H54 (cell line): ENCODE measurements at places on chromosomes 1 and 21.
A peak's percentile ranks its signal among the peaks of the same experiment; 100 is the strongest.

- no peak for DNase-seq
Observed at GRCh38 chr1:2468540-2468939, 7.5 kb upstream of the PLCH2 start.

- DNase-seq = no peak
Observed at GRCh38 chr1:200991097-200991614, 32.4 kb downstream of the KIF21B start.

- no peak for DNase-seq
Observed at GRCh38 chr1:182335771-182336566, 55.6 kb downstream of the GLUL start.

DNA sequence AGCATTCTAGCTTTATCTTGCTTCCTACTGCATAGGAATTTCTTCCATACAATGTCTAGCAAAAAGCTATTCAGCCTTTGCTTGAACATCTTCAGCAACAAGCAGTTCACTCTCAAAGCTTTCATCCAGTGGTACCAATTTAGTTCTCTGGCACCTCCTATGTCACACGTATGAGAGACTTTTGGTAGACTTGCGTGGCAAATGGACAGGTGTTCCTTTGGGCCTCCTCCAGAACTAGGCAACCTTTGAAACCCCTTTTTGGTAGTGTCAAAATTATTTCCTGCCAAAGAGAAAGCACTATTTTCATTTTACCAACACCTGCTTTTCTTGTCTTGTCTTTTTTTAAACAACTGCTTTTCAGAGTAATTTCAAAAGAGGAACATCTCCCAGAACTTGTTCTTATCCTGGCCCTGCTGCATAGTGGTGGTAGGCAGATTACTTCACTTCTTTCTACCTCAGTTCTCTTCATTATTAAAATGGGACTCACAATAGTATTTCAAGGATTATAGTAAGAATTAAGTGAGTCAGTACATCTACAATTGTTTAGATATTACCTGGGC is 122.4 kb downstream of the MAST2 start:
- no peak for DNase-seq

GRCh38 chr1:48756683-48757316 is 19.9 kb downstream of the BEND5 start:
- DNase-seq = no peak

- no peak for DNase-seq
Observed at GRCh38 chr1:173532237-173532636, 55.1 kb downstream of the PRDX6 start.

GRCh38 chr1:184367427-184368038 is 19.3 kb upstream of the C1orf21 start:
- no peak for DNase-seq

DNA sequence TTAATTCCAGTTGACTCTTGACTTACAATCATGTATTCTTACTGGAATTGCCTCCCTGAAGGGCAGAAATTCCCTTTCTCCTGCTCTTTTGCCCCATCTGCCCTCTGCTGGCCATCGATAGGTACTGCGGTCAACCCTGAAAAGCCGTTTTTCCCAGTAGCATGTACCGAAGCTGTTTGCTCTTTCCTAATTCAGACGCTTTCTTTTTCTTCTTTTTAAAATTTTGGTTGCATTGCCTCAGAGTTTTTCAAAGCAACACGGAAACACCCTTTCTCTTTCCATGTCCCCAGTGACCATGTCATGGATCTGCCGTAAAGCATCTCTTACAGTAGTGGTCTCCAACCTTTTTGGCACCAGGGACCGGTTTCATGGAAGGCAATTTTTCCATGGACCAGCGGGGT is 164.2 kb upstream of the C1orf21 start:
- peak; percentile 39 for DNase-seq

DNA sequence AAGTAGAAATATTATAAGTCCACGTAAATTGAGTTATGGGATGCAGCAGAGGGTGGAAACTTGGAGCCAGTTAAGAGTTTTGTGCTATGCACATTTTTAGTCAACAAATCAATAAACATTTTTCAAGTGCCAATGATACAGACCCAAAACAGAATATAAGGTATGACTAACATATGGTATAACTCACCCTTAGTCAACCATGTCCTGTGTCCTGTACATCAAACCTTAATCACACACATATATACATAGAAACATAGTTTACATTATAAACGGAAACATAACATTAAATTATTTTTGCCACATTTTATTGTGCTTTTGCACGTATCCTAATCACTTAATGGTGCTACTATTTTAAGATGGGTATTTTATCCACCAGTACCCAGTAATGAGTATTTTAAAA is 136.1 kb upstream of the USH2A start:
- no peak for DNase-seq

DNA sequence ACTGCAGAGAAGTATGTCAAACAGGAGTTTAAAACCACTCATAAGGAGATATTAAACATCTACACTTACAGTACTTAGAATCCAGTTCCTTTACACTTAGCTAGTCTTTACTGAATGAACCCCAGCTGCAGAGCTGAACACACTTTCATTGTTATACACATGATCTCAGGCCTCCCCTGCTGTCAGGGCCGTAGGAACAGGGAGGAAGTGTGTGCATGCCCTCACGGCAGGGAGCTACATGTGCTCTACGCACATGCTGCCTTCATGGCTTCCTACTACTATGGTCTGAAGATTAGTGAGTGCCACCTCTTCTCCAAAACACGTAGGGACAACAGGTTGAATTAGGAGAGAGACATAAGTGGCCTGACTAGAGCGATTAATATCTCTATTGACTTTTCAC is 191.5 kb downstream of the SIPA1L2 start:
- DNase-seq = no peak

DNA sequence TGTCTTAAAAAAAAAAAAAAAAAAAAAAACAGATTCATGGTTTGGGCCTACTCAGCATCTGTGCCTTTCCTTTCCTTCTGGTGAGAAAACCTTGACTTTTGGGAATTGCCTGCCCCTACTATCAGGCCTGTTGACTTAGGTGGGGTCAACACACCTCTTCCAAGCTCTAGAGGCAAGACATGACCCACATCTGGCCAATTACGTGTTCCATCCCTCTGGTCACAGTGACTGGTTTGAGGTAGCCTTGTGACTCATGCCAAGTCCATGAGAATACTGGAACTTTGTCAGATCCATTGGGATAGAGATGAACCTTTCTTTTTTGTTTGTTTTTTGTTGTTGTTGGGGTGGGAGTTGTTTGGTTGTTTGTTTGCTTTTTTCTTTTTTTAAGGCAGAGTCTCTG is 37.3 kb upstream of the KHDRBS1 start:
- peak; percentile 46 for DNase-seq

GRCh38 chr1:234562334-234562733 is 47.6 kb downstream of the IRF2BP2 start:
- no peak for DNase-seq

GRCh38 chr1:156583821-156584622 is 4.5 kb downstream of the TTC24 start:
- DNase-seq = peak; percentile 73

- no peak for DNase-seq
Observed at GRCh38 chr1:56897150-56898004, 42.8 kb downstream of the C8A start.

DNA sequence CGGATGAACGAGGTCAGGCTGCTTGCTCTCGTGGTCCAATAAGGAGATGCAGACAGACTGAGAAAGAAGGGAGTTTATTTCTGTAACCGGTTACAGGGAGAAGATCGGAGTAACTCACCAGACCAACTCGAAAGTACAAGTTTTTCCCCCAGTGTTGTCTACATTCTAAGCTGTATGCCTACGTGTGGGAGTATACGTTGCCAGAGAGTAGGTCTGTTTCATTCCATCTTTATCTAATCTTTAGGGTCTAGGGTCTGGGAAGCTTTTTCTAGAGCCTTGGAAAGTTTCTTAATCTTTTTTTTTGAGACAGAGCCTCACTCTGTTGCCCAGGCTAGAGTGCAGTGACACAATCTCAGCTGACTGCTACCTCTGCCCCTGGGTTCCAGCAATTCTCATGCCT is 4.7 kb upstream of the PADI1 start:
- no peak for DNase-seq

DNA sequence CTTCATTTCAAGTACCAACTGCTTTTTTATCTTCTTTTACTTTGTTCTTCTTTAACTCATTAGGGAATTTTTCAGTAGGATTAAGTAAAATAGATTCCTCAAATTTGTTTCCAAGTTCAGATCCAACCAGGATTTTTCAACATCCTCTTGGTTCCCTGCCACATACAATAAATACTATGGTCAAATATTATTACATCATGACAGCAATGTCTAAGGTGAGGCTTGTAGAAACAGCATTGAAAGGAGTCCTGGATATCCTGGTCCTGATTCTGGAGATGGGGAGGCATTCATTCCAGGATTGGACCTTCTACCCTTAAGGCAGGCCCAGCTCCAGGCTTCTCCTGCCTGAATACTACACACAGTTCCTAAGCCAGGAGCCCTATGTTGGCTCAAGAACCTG is 80.2 kb upstream of the F3 start:
- no peak for DNase-seq

DNA sequence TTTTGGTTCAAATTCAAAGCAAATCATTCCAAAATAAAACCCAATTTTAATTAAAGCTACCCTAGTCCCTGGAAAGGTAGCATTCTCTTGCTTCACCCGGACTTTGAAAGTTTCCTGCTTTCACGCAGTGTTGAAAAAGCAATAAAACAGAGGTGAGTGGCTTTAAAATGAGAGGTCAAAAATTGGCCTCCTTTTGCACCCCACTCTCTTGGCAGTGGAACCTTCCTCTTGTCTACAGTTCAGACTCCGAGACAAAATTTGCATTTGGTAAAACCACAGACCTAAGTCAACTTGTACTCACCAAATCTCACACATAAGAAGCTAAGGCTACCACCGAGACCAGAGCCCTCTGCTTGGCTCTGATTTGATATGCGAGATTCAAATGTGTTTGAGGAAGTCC is 252.7 kb downstream of the TTLL7 start:
- DNase-seq = no peak

- DNase-seq = no peak
Observed at GRCh38 chr1:199619223-199619622, 408.3 kb upstream of the NR5A2 start.

GRCh38 chr1:106846656-106847055 is 209.8 kb upstream of the PRMT6 start:
- DNase-seq = no peak

GRCh38 chr1:170970256-170970655 is 34.9 kb downstream of the MROH9 start:
- no peak for DNase-seq

DNA sequence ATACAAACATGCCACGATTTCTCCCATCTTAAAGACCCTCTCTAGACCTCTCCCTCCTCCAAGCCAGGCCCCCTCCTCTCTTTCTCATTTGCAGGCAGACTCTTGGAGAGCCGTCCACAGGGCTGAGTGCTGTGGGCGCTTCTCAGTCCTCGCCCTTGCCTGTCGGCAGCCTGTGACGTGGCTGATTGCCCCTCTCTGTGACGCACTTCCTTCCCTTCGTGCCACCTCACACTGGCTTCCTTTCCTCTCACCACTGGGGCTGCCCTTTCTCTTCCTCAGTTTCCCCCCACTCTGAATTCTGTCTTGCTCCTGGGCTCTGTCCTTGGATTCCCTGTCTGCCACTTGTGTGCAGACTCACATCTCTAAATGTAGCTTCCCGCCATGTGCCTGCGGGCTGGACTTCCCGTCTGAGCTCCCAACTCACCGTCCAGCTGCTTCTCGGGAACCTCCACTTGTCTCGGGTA is 227.2 kb downstream of the CAMTA1 start:
- no peak for DNase-seq

DNA sequence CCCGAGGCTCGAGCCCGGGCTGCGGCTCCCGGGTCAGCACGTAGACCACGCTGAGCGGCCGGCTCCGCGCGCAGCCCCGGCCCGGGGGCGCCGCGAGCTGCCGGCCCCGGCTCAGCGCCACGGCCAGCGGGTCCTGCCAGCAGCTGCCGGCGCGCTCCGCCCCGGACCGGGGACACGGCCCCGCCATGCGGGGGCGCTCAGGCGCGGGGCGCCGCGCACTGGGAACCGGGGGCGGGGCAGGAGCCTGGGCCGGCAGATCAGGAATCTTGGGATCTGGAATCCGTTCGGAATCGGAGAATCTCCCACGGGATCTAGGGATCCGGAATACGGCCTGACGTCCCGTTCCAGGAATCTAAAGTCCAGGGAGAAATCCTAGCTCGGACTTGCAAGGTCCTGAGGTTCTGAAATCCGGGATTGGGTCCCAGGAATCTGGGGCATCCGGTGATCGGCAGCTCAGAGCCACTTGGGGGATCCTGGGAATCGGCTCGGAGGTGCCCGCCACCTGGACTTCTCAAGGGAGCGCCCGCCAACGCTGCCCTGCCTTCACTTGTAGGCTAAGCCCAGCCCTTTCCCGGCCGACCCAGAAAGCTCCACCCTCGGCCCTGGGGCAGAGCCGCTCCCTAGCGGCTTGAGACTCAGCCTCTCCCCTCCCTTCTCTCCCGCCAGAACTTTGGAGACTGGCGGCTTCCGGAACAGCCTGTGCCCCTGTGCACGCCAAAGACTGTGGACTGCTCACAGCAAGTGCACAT is at the start of gene MAP3K6:
Gene MAP3K6 (minus strand): TSS at position 551 of the 749 bp plus-strand sequence. CDS start 364 bp downstream, at position 187.
- peak; percentile 80 for DNase-seq

- no peak for DNase-seq
Observed at GRCh38 chr1:107594536-107594935, 370.4 kb downstream of the VAV3 start.

- no peak for DNase-seq
Observed at GRCh38 chr21:38448671-38449385, 49.4 kb downstream of the ERG start.

DNA sequence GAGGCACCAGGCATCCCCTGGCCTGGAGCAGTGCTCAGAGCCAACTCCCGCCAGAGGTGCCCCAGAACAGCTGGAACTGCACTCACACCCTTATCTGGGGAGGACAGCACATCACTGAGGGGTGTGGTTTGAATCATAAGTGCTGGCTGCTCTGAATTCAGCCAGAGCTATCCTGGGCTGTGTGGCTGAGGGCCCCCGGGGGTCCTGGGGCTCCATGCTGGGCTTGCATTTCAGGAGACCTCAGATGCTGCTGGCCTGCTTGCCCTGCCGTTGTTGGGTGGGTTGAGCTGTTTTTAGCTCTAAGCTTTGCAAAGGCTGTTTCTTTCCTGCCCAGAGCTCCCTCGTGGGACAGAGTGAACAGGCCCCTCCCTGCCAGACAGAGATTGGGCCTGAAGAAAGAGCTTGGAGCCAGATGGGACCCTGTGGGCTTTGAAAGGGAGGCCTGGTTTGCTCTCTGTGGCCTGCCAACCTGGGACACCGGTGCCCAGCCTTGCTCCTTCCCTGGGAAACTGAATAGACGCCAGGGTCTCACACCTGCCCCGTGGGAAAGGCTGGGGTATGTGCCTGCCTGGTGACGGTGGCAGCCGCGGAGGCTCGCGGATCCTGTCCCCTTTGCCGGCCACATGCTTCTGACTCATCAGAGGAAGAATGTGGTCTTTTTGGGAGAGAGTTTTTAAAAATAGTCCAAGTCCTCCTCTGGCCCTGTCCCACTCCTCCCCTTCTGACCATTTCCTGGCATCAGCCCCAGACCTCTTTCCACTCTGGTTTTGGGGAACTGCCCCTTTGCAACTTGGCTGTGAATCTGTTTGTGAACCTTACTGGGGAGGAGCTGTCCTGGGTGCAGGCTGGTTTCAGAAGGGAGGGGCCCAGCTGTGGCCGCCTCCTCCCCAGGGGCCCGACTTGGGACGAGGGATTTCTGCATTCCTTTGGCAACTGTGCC is 30.0 kb downstream of the ARHGEF10L start:
- peak; percentile 60 for DNase-seq

- DNase-seq = peak; percentile 49
Observed at GRCh38 chr1:162213281-162213912, 143.9 kb downstream of the NOS1AP start.
